NCI-H446 (cell line): ENCODE measurements at places on chromosomes 7 and 10.

DNA sequence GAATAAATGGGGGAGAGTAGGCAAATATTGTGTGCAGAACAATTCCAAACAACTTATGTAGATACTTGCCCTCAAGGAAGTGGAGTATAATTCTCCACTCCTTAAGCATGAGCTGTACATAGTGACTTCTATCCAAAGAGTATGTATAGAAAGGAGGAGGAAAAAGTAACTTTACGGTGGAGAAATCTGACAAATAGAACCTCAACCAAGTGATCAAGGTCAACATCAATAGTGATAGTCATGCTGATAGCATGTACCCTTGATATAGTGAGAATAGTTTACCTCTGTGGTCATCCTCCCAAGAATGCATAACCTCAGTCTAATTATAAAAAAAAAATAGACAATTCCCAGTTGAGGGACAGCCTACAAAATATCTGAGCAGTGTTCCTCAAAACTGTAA lies 89.1 kb upstream of the NANOS1 start:
- no peak for DNase-seq

DNA sequence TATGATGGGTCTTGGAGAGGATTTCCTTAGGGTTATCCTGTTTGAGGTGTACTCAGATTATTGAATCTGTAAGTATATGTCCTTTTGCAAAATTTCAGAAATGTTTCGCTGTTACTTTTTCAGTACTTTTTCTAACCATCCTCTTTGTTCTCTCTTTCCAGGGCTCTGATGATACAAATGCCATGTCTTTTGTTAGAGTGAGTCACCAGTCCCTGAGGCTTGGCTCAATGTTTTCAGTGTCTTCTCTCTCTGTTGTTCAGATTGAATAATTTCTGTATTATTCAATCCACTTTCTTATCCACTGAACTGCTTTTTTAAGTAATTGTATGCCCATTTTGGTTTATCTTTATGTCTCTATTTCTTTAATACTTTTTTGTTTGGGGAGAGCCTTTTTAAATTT lies 449.4 kb downstream of the TNS3 start:
- DNase-seq, result no peak

- DNase-seq, result no peak
Observed at GRCh38 chr7:47207956-47208355, 374.0 kb downstream of the TNS3 start.

DNA sequence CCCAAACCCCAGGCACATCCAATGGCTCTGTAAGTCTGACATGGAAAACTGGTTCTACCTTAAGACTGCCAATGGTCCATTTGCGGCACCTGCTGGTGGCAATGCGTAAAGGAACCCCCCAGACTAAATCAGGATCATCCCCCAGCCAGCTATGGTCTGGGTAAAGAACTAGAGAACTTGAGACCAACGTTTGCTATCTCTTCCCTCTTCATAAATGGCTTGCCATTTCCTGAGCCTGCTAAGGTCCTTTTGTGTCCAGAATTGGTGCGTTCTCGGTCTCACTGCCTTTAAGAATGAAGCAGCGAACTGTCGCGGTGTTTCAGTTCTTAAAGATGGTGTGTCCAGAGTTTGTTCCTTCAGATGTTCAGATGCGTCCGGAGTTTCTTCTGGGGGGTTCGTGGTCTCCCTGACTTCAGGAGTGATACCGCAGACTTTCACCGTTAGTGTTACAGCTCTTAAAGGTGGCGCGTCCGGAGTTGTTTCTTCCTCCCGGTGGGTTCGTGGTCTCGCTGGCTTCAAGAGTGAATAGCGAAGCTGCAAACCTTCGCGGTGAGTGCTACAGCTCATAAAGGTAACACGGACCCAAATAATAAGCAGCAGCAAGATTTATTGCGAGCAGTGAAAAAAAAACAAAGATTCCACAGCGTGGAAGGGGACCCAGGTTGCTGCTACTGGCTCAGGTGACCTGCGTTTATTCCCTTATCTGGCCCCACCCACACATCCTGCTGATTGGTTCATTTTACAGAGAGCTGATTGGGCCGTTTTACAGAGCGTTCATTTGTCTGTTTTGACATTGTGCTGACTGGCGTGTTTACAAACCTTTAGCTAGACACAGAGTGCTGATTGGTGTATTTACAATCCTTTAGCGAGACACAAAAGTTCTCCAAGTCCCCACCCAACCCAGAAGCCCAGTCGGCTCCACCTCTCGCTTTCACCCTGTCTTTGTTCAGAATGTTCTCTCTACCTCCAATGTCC lies 95.4 kb downstream of the ELMO1 start:
- no peak for DNase-seq

DNA sequence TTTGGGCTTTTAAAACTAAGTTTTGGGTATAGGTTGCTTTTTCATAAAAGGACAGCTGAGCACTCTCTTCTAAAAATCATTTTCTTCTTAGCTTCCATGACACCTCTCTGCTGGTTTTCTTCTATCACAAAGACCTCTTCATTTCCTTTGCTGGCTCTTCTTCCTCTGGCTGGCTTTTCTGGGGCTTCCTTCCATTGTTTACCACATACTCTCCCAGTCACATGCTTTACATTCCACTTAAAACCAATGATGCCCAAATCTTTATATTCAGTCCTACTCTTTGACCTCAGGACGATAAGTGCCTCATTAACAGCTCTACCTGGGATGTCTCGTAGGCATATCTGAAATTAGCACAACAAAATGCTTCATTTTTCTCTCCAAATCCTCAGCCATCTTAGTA lies 26.8 kb downstream of the FAM133B start:
- DNase-seq, result no peak
